Activated naive CD8-positive, alpha-beta T cell treated with anti-CD3 and anti-CD28 coated beads, Interleukin-2, amount 10 ng/mL, durations not matched to agents 7 days and 5 days (primary cell): ENCODE measurements at places on chromosomes 3 and 15. TPM values are rescaled to one million over a fixed set of nuclear protein-coding genes. Genes with fewer than 3 reads are reported as not detected.

GRCh38 chr3:184730924-184731323 lies 19.1 kb upstream of the MAGEF1 start:
- no peaks in the 10 kb centered on the region for H3K36me3 ChIP-seq
- H3K27me3 ChIP-seq: peaks cover 4% of the 10 kb centered on the region
- DNase-seq: no peak
- no peak overlapping the region for H3K4me3 ChIP-seq
- H3K4me1 ChIP-seq: no peaks in the 10 kb centered on the region
- H3K27ac ChIP-seq: no peak overlapping the region

GRCh38 chr3:177652556-177653291 lies 455.4 kb upstream of the TBL1XR1 start:
- peaks cover 13% of the 10 kb centered on the region for H3K4me1 ChIP-seq
- no peak overlapping the region for H3K27ac ChIP-seq
- no peak for DNase-seq
- peaks cover 4% of the 10 kb centered on the region for H3K36me3 ChIP-seq
- H3K4me3 ChIP-seq: no peak overlapping the region
- H3K27me3 ChIP-seq: no peaks in the 10 kb centered on the region

DNA sequence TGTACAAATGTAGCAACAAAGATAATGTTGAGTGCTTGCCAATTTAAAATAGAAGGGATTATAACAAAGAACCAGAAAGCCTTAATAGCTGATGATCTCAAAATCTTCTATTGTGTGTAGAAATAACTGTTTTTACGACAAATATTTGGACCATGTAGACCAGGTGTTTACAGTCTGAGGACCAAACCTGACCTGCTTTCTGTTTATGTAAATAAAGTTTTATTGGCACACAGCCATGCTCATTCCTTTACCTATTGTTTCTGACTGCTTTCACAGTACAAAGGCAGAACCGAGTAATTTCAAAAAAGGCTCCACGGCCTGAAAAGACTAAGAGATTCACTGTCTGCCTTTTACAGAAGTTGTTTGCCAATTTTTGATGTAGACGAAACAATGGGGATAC lies 91.8 kb downstream of the GOLIM4 start:
- H3K4me1 ChIP-seq: no peaks in the 10 kb centered on the region
- H3K4me3 ChIP-seq: no peak overlapping the region
- H3K27ac ChIP-seq: no peak overlapping the region
- H3K36me3 ChIP-seq: no peaks in the 10 kb centered on the region
- H3K27me3 ChIP-seq: peaks cover 4% of the 10 kb centered on the region

The C3orf18 gene
- total RNA-seq: 58.4 TPM

The RTP4 gene
- 17.1 TPM for total RNA-seq

The SRP14 gene
- 170 TPM for total RNA-seq

The SEMA3F gene
- 0.09 TPM for total RNA-seq
